T-helper 2 cell (primary cell): ENCODE measurements at places on chromosomes 3 and 15.

- DNase-seq: no peak
Observed at GRCh38 chr3:45848392-45848791, 6.5 kb upstream of the LZTFL1 start.

GRCh38 chr3:22016197-22016596, 265.2 kb upstream of the ZNF385D start:
- no peak for DNase-seq

DNA sequence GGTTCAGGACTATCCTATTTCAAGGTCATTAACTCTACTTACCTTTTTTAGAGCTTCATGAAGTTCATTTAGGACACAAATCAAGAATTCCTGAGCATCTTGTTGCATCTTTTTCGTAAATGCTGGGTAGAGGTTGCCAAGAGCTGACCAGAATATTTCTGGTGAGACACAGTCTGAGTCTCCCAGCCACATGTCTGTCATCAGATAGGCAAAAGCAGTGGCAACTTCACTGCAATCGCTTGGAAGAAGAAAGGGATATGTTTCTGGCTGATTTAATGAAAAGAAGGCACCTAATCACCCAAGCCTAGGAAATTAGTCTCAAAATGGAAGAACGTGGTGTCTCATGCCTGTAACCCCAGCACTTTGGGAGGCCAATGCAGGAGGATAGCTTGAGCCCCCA, 2.9 kb downstream of the USP50 start:
- DNase-seq: no peak

DNA sequence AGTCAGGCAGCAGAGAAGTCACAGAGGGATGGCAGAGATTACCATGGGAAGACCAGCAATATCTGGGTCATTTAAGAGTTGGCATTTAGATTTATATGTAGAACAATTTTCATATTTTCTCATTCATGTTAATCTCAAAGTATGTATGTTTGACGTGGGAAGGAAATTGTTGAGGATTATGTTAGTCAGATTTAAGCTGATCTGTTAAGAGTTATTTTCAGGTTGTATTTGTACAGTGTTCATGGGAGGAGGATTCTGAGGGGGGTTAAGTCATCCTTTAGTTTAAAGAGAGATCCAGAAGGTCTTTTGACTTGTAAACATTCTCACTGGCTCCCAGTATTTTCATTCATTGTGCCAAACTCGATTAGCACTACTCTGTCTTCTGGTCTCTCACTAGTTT, 34.7 kb downstream of the PPM1L start:
- DNase-seq: no peak

DNA sequence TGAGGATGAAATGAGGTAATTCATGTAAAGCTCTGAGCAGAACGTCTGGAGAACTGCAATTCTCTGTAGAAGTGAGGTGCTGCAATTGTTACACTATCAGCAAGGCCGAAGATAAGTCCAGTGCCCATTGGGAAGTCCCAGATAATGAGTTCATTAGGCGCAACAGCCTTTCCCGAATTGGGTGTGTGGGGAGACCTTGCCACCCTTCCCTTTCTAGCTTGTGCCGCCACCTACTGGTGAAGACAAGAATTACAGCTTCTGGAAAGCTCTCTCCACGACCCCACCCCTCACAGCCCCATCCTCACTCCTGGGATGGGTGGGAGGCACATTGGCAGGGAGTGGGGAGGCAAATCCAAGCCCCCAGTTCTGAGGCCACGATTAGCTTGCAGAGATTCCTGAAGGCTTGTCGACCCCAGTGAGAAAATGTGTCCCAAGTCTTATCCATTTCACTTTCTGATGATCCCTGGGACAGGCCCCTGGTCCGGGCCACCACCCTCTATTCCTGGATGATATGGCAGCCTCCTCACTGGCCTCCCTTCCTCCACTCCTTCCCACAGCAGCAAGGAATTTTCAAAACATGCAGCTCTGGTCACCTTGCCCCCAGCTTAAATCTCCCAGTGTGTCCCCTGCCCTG, 36.4 kb downstream of the FAM3D start:
- DNase-seq: peak; percentile 39

DNA sequence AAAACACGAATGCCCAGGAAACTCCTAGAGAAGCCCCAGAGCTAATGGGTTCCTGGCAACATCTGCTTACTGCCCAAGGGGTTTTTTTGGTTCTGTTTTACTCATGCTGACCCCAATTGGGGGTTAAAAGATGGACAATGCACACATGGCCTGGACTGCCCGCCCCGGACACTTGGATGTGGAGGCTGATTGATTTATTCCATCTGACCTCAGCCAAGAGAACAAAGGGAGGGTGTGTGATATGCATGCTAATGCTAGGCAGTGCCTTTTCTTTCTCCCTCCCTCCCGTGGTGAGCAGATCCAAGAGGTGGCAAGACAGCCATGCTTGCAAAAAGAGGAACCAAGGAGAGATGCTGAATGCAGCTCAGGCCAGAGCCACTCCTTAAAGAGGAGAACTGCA, 3.3 kb upstream of the LRTM1 start:
- DNase-seq: no peak

DNA sequence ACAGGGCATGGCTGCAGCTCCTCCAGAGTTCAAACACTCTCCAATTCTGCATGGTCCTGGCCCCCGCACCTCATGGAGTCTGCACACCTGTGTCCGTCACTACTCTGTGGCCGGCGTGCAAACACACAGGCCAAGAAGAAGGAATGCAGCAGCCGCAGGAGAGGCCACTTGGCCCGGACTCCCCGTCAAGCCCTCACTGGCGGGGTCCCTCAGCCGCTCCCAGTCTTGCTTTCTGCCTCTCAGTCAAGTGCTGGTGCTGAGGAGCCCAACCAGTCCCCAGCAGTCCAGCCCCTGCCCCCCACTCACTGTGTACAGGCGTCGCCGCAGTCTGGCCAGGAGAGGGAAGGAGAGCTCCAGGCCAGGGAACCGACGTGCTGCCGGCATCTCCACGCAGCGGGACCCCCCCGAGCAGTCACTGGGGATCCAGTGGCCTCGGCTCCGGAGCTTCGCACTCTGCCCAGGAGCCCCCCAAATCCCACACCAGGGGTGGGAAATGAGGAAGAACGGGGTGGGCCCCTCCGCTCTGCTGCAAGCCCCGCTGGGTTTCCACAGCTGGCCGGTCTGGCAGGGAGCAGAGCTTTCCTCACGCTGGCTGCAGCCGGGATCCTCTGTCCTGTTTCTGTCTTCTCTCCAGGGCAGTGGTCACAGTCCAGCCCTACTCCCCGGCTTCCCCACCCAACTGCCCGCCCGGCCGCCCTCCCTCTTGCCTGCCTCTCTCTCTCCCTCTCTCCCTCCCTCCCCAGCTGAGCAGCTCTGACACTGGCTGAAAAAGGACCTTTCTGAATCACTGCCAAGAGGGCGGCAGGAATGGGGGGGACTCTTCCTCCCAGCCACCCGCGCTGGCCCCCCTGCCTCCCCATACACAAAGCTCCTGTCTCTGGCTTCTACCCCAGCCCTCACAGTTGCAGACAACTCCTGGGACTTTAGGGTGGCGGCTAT, 16.0 kb downstream of the TNK2 start:
- no peak for DNase-seq

GRCh38 chr3:48426944-48427629, 2.8 kb downstream of the PLXNB1 start:
- DNase-seq: no peak

- DNase-seq: no peak
Observed at GRCh38 chr3:170368921-170369320, 11.4 kb downstream of the SKIL start.

- DNase-seq: no peak
Observed at GRCh38 chr15:94924971-94925598, 693.7 kb downstream of the MCTP2 start.

DNA sequence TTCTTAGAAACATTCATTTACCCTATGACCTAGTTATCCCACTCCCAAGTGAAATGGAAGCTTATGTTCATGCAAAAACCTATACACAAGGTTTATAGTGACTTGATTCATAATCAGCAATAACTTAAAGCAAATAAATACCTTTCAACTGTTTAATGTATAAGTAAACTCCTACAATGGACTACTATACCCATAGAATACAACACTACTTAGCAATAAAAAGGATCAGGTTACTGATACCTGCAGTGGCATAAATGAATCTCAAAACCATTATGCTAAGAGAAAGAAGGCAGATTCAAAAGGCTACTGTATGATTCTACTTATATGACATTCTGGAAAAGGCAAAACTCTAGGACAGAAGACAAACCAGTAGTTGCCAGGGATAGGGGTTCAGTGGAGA, 8.3 kb upstream of the POLR2M start:
- DNase-seq: no peak

GRCh38 chr3:24628523-24629258, 134.0 kb upstream of the THRB start:
- DNase-seq: no peak
